ENCODE measurements at places on chromosomes 13 and 19. TPM values are rescaled to one million over a fixed set of nuclear protein-coding genes. Genes with fewer than 3 reads are reported as not detected.

ZBTB32 gene
- total RNA-seq: not detected

DPF1 gene
- total RNA-seq: 4.2 TPM

MIR17HG gene
- total RNA-seq: 9.7 TPM

FCER2 gene
- not detected for total RNA-seq

- H3K4me3 ChIP-seq: no peak overlapping the region
- H3K27ac ChIP-seq: peak overlapping the region; percentile 77
- H3K27me3 ChIP-seq: no peaks in the 10 kb centered on the region
- H3K4me1 ChIP-seq: peaks cover 6% of the 10 kb centered on the region
- no peaks in the 10 kb centered on the region for H3K36me3 ChIP-seq
Measured at GRCh38 chr19:43148233-43148632, 38.1 kb downstream of the PSG5 start.

DNA sequence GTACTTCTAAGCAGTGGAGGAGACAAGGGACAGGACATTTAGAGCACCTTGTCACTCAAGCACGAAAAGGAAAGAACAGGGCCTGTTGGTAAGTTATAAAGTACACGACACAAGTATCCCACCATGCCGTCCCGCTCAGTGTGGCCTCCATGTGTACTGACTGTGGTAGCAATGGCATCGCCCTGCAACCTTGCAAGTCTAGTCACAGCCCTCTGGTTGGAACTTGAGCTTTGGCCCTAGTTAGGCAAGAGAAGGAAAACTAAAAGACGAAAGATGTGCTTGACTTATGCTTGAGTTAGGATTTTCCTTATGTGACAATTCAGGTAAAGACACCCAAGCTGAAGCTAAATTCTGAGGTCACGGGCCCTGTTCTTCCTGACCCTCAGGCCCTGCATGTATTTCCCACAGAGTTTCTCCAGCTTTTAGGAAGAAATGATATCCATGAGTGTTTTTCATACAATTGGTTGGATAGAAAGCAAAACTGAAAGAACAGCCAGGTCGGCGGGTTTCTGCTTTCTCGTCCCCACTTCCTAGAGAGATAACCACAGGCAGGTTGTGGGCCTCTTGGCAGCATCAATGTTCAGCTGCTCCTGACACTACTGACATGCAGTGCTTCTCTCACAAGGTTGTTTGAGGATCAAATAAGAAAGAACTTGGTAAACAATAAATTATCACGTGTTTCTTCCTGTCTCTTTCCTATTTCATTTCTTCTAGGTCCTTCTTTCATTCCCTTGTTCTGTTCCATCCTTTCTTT lies 216.2 kb downstream of the IRS2 start:
- no peak overlapping the region for H3K27ac ChIP-seq
- H3K27me3 ChIP-seq: peaks cover 8% of the 10 kb centered on the region
- DNase-seq: no peak

POU2F2 gene
- 0.56 TPM for total RNA-seq

DNA sequence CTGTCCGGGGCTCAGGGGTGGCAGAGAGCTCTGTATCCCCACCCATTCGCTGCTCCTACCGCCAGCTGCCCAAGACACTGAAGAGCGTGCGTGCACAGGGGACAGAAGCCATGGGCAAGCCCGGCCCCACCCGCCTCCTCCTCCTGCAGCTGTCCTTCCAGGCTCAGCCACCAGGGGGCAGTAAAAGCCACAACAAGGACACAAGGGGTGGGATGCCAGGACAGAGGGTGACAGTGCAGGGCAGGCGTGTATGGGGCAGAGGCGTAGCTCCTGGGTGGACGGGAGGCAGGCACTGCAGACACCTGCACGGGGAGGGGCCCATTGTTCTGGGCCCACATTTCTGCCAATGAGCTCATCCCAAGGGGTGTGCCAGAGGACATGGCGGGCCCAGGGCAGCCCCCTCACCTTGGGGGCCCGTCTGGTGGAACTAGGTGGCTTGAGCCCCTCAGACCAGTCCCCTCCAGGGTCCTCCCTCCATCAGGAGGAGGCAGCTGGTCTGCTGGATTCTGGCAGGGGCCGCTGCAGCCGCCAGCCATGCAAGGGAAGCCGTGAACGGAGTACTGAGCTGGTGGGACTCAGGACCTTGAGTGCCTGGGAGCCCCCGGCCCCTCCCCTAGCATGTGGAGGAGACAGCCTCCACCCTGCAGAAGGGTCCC lies 61.2 kb downstream of the MLLT1 start:
- no peak overlapping the region for H3K27ac ChIP-seq
- peak; percentile 75 for DNase-seq

DNA sequence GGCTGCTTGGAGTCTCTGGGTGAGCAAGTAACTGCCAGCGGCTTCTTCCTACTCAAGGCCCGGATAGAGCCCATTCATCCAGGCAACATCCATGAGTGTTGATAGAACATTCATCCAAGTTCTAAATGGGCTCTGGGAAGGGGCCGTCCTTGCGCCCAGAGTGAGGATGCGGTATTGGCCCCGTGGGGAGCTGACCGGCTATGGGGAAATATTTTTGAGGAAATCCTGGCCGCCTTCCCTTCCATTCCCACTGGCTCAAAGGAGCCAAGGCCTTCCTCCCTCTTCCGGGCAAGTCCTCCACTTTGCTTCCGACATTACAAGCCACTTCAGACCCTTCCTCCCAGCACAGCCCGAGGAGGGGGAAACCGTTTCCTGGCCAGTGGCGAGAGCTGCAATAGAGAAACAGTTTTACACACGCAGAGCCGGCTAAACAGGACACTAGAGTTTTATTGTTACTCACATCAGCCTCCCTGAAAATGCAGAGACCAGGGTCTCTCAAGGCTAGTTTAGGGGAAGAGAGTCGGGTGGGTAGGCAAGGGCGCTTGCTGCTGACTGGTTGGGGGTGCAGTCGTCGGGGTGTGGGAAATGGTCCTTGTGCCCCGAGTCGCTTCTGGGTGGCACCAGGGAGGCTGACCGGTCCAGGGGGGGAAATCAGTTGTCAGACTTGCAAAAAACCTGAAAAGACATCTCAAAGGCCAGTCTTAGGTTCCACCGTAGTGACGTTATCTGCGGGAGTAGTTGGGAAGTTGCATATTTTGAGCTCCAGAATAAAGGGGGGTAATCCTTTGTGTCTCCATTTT lies 37.5 kb downstream of the C13orf46 start:
- H3K36me3 ChIP-seq: no peaks in the 10 kb centered on the region
- peaks cover 7% of the 10 kb centered on the region for H3K4me1 ChIP-seq
- no peak overlapping the region for H3K27ac ChIP-seq
- H3K27me3 ChIP-seq: no peaks in the 10 kb centered on the region
- no peak for DNase-seq

CABP5 gene
- not detected for total RNA-seq

- H3K4me3 ChIP-seq: no peak overlapping the region
- H3K4me1 ChIP-seq: no peaks in the 10 kb centered on the region
- no peaks in the 10 kb centered on the region for H3K36me3 ChIP-seq
- H3K27me3 ChIP-seq: no peaks in the 10 kb centered on the region
- no peak for DNase-seq
Measured at GRCh38 chr13:108477376-108477775, 152.0 kb upstream of the MYO16 start.

CRB3 gene
- not detected for total RNA-seq

C13orf46 gene
- total RNA-seq: under 0.01 TPM

GRCh38 chr13:23570099-23570920 lies at the start of gene TNFRSF19:
Gene TNFRSF19 (plus strand): TSS chr13:23570412. CDS start chr13:23590184, 19,772 bp downstream.
- H3K4me3 ChIP-seq: peak within 1 kb of the TSS; percentile 53
- H3K4me1 ChIP-seq: peaks cover 2% of the 10 kb centered on the region
- H3K36me3 ChIP-seq: peaks cover 2% of the 10 kb centered on the region

GRCh38 chr19:16794456-16795441 lies 34.4 kb upstream of the SIN3B start:
- no peaks in the 10 kb centered on the region for H3K4me1 ChIP-seq
- no peak overlapping the region for H3K4me3 ChIP-seq
- no peak overlapping the region for H3K27ac ChIP-seq
- no peaks in the 10 kb centered on the region for H3K36me3 ChIP-seq
- DNase-seq: no peak

- H3K4me1 ChIP-seq: peaks cover 23% of the 10 kb centered on the region
- peaks cover 15% of the 10 kb centered on the region for H3K36me3 ChIP-seq
- no peaks in the 10 kb centered on the region for H3K27me3 ChIP-seq
- H3K27ac ChIP-seq: peak overlapping the region; percentile 7
Measured at GRCh38 chr19:42246922-42247639, 4.7 kb upstream of the GSK3A start.

DNA sequence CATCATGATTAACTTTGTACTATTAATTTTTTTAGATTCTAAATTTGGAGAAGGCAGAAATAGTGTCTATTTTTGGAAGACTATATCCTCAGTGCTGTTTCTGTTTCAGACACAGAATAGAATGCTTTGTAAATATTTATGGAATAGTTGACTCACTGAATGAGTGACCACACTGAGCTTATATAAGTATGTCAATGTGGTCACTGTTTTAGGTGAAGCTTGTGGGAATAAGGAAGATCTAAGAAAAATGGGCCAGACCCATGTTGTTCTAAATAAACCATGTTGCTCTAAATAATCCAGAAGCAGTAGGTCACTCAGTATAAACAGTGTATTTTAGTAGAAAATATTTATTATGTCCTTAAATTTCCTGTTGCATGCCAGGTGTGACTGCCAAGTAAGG lies 45.5 kb upstream of the DACH1 start:
- DNase-seq: peak; percentile 1
- no peaks in the 10 kb centered on the region for H3K27me3 ChIP-seq
- H3K27ac ChIP-seq: no peak overlapping the region
- H3K4me3 ChIP-seq: no peak overlapping the region
- no peaks in the 10 kb centered on the region for H3K36me3 ChIP-seq

DNA sequence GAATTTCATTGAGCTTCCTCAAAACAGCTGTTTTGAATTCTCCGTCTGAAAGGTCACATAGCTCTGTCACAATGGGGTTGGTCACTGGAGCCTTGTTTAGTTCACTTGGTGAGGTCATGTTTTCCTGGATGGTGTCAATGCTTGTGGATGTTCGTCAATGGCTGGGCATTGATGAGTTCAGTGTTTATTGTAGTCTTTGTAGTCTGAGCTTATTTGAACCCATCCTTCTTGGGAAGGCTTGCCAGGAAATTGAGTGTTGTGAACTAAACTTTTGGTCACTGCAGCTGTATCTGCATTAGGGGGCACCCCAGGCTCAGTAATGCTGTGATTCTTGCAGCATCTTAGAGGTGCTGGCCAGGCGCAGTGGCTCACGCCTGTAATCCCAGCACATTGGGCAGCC lies 22.0 kb downstream of the BLOC1S3 start:
- DNase-seq: peak; percentile 57
- no peak overlapping the region for H3K4me3 ChIP-seq
- H3K36me3 ChIP-seq: no peaks in the 10 kb centered on the region
- H3K4me1 ChIP-seq: no peaks in the 10 kb centered on the region

- H3K36me3 ChIP-seq: peaks cover 17% of the 10 kb centered on the region
- no peak for DNase-seq
- H3K27ac ChIP-seq: no peak overlapping the region
- no peak overlapping the region for H3K4me3 ChIP-seq
- no peaks in the 10 kb centered on the region for H3K4me1 ChIP-seq
- H3K27me3 ChIP-seq: no peaks in the 10 kb centered on the region
Measured at GRCh38 chr19:45008552-45008951, 7.3 kb downstream of the RELB start.

DNA sequence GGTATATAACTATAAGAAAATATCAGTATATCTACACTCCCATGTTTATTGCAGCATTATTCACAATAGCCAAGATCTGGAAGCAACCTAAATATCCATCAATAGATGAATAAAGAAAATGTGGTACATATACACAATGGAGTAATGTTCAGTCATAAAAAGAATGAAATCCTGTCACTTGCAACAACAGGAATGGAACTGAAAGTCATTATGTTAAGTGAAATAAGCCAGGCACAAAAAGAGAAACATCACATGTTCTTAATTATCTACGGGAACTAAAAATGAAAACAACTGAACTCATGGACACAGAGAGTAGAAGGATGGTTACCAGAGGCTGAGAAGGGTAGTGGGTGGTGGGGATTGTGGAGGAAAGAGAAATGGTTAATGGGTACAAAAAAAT lies 665.2 kb downstream of the TBC1D4 start:
- H3K4me1 ChIP-seq: no peaks in the 10 kb centered on the region
- no peaks in the 10 kb centered on the region for H3K27me3 ChIP-seq
- DNase-seq: no peak

- H3K27ac ChIP-seq: no peak overlapping the region
- H3K4me1 ChIP-seq: peaks cover 7% of the 10 kb centered on the region
- DNase-seq: no peak
Measured at GRCh38 chr19:1045247-1045603, 5.3 kb downstream of the ABCA7 start.

- DNase-seq: no peak
- no peaks in the 10 kb centered on the region for H3K4me1 ChIP-seq
- no peak overlapping the region for H3K27ac ChIP-seq
- H3K27me3 ChIP-seq: peaks cover 13% of the 10 kb centered on the region
Measured at GRCh38 chr13:38685974-38686576, 802 bp upstream of the FREM2 start.

PRTN3 gene
- not detected for total RNA-seq

PGLYRP2 gene
- total RNA-seq: not detected

APOC4 gene
- not detected for total RNA-seq
